Activated T-helper 1 cell treated with anti-CD3 and anti-CD28 coated beads, Interleukin-2, amount 50 U/mL, for 16 hours (primary cell): ENCODE measurements at places on chromosomes 5 and 9.

- no peak for DNase-seq
Observed at GRCh38 chr5:106673941-106674340, 996.8 kb downstream of the EFNA5 start.

DNA sequence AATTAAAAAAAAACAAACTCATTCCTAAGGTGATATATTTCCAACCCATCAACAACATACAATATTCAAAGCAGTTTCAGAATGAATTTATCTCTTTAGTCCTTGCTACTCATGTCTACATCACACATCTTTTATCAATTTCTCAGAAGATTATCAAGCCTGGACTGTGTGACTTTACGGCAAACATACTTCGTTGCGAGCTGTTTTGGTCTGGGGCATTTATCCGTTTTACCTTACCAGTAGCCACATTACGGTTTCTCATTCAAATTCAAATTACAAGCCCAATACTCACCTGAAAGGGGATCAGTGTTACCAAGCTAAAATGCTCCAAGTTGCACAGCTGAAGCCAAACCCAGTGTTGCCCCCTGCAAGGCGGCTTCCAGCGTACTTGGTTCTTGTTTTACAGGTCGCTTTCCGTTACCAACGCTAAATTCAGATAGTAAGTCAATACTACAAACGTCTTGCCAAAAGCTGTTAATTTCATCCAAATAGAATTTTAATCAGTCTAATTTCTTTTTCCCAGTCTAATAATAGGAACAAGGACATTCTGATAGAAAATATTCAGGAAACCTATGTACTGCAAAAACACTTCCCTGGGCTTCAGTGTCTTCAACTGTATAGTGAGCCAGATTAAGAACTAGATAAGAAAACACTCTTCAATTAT, 1.8 kb downstream of the HNRNPH1 start:
- no peak for DNase-seq

- no peak for DNase-seq
Observed at GRCh38 chr5:138138949-138139780, at the start of gene NME5. Gene NME5, minus strand, starts transcription at chr5:138139428. Its CDS starts 648 bp downstream, at chr5:138138780.

DNA sequence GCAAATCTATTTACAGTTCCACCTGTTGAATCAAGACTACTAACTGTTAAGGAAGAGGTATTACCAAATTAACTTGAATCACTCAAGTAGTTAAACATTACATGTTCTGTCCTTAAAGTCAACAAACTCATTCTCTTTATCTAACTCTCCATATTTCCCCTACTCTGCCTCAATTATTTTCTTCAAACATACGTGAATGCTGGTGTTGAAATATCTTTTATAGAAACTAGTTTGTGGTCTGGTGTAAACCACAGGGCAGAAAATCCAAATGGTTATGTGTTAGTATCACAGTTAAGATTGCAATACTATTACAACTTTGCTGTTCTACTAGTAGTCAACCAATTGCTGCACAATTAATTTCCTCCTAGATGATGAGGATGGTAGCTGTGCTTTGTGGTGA, 603.5 kb downstream of the KCTD16 start:
- DNase-seq, result no peak

DNA sequence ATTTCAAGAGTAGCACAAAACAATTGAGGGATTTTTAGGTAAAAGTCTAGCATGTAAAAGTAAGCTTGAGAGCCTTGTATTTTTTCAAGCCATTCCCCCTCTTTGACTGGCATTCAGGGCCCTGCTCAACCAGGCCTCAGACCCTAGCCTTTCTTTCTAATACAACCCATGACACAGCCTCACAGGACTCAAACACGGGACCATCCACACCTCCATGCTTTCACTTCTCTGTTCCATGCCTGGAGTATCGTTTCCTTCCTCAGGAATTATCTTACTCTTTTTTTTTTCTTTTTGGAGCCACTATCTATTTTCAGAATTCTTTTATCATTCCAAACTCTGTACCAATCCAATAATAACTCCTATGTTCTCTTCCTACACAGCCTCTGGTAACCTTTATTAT, 560.2 kb upstream of the CLINT1 start:
- no peak for DNase-seq

- no peak for DNase-seq
Observed at GRCh38 chr5:179217956-179218942, 127.0 kb downstream of the ADAMTS2 start.

- DNase-seq, result peak; percentile 43
Observed at GRCh38 chr9:63817622-63818518, 1467.1 kb downstream of the FOXD4L5 start.

GRCh38 chr5:66326276-66326675, 182.2 kb downstream of the SREK1 start:
- no peak for DNase-seq

DNA sequence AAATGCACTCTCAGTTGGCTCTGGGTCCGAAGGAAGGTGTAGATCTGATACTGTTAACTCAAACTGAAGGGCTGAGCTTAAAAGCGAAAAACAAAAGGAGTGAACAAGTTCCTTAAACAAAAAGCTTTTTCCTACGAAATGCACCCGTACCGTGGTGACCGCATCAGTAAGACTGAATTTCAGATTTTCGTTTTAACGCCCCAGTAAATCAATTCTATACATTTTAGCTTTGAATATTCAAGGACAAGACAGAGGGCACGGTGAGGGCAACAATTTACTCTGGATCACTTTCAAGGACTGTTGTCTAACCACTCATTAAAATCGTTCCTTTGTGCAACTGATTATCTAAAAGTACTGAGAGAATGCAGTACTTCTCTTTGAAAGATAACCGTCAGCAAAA, 1.9 kb downstream of the HOMER1 start:
- DNase-seq, result no peak

DNA sequence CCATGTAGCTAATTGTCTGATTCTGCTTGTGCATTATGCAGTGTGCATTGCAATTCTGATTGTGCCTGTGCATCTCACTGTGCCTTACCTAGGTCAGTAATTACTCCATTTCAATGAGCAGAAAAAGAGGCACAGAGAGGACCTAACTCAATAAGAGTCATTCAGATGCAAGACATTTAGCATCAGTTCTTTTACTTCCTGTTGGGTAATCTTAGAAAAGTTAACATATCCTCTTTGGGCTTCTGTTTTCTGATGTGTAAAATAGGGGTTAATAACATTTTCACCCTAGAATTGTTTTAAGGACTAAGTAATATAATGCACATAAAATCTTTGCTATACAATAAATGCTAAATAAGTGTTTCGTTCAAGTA, 7.0 kb upstream of the DCTN4 start:
- no peak for DNase-seq

DNA sequence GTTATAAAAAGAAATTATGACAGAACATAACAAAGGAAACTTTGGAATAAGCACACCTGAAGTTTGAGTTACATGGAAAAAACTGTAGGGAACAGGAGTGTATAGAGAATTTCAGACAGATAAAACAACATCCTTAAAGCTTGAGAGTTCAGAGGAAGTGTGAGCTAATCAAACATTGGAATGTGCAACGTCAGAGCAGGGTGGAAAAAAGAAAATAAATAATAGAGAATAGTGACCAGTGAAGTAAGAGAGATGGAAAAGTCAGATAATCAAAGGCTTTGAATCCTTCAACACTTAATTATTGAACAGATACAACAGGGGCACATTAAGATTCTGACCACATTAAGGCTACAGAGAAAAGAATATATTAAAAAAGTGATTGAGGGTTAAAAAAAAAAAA, 128.5 kb upstream of the CDH10 start:
- DNase-seq, result no peak

DNA sequence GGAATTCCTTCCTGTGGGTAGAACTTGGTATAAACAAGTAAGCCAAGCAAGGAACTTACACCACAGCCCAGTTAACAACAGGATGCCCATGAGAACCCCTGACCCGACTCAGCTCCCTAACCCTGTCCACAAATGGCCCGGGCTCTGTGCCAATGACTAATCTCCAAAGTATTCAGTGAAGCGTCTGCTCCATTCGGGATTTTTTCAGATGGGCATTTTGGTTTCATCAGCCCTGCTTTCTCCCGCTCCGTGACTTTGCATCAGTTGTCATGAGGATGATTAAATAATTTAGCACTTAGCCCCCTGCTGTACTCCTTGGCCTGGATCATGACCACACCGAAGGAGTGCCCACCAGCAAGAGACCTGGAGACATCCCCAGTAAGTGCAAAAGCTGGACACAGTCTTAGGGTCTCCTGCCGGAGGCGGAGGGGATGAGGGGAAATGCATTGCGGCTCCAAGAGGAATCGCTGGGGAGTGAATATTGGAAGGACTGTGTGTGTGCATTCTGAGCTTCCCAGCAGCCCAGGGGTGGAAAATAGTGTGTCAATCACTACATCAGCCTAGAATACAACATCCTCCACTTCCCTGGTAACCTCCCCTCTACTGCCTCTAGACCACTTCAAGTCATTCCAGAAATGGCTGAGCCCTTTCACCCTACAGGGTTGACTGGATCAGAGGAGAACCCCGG, 41.4 kb upstream of the DNAH5 start:
- DNase-seq, result no peak

GRCh38 chr5:57435701-57436134, 46.9 kb downstream of the ACTBL2 start:
- no peak for DNase-seq

DNA sequence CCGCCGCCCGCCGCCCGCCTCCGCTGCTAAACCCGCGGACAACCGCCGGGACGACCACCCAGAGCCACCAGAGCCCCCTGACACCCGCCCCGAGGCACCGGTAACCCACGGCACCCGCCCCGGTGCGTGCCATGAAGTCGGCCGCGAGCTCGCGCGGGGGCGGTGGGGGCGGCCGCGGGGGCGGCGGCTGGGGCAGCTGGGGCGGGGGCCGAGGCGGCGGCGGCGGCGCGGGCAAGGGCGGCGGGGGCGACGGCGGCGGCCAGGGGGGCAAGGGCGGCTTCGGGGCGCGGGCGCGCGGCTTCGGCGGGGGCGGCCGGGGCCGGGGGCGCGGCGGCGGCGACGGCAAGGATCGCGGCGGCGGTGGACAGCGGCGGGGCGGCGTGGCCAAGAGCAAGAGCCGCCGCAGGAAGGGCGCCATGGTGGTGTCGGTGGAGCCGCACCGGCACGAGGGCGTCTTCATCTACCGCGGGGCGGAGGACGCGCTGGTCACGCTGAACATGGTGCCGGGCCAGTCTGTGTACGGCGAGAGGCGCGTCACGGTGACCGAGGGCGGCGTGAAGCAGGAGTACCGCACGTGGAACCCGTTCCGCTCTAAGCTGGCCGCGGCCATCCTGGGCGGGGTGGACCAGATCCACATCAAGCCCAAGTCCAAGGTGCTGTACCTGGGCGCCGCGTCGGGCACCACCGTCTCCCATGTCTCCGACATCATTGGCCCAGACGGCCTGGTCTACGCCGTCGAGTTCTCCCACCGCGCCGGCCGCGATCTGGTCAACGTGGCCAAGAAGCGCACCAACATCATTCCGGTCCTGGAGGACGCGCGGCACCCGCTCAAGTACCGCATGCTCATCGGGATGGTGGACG, 499 bp downstream of the FBLL1 start:
- no peak for DNase-seq

- DNase-seq, result no peak
Observed at GRCh38 chr9:12170456-12170855, 522.7 kb upstream of the TYRP1 start.

DNA sequence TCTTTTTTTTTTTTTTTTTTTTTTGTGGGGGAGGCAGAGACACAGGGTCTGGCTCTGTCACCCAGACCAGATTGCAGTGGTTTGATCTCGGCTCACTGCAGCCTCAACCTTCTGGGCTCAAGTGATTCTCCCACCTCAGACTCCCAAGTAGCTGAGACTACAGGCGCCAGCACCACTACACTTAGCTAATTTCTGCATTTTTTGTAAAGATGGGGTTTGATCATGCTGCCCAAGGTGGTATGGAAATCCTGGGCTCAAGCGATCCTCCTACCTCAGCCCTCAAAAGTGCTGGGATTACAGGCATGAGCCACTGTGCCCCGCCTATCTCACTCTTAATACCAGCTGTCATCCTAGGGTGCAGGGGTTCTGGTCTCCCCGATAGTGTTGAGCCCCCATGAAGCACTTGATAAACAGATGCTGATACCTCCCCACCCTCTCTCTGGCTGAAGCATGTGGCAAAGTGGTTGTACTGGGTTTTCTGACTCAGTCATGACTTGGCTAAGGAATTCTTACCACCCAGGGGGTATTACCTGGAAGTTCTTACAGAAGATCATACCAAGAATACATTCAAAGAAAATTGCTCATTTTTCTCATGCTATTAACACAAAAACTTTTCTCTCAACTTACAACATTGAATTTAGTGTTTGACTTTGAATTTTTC, 110.2 kb upstream of the DAPK1 start:
- no peak for DNase-seq

DNA sequence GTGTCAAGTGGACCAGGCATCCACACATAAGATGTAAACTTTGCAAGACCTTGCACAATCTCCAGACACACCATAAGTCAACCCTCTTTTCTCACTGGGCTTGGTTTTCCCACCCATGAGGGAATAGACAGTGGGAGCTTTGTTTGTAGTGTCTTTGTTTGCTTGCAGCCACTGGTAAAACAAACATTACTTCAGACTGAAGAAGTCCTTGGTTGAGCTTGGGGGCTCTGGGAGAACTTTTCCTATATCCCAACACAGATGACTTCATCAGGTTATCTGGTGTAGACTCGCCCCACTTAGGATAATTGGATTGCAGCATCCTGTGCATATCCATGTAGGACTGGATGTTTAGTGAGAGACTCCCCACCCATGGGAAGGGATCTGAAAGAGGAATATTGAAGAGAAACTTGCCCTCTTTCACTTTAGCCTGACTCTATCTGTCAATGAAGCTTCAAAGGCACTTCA, 11.5 kb upstream of the ADGRV1 start:
- no peak for DNase-seq

DNA sequence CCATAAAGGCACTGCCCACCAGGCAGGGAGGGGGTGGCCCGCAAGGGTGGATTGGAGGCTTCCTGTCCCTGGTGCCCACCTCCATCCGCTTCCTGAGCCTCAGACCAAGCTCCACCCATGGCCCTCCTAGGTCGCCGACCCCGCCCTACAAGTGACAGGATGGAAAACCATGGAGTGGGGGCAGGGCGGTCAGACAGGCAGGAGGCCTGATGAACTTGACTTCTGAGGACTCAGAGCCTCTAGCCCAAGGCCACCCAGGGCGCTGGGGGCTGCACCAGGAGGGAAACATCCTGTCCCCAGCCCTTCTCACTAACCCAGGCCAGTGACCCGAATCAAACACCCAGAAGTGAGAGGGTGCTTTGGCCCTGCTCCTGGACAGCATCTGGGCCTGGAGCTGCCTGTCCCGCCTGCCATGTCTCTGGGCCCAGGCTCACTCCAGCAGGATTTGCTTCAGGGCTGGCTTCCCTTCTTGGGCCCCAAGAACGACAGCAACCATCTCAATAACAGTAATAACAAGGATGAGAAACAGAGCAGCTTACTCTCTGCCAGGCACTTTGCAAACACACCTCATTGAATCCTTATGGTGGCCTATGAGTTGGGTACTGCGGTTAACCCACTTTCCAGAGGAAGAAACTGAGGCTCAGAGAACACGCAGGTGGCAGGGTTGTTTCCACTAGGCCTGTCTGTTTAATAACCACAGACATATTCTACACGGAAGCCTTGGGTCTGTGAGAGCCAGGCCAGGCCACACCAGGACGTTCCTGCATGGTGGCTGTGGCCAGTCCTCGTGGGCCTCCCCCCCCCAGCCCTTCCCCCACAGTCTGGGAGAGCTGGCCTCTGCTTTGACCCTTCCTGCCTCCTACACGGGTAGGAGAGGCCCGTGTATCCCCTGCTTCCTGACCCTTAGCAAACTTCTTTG, 4.4 kb upstream of the ST6GALNAC6 start:
- peak; percentile 51 for DNase-seq

- DNase-seq, result no peak
Observed at GRCh38 chr9:134858051-134858841, 22.4 kb upstream of the FCN2 start.

GRCh38 chr5:26884481-26884880, 153.9 kb downstream of the CDH9 start:
- no peak for DNase-seq

GRCh38 chr9:123796618-123797484, 133.1 kb downstream of the DENND1A start:
- DNase-seq, result no peak
